Esophagus muscularis mucosa (tissue), 4 donors: ENCODE measurements at places on chromosomes 1 and 21.

- H3K4me1 ChIP-seq = no peaks in the 10 kb centered on the region
- H3K27ac ChIP-seq = no peak overlapping the region
- H3K4me3 ChIP-seq = no peak overlapping the region
- H3K27me3 ChIP-seq = peaks cover 41% of the 10 kb centered on the region
- no peak for DNase-seq
These were observed 3.1 kb downstream of the GJB4 start for GRCh38 chr1:34762474-34763141.

- no peak overlapping the region for H3K27ac ChIP-seq
- H3K4me3 ChIP-seq = no peak overlapping the region
- no peaks in the 10 kb centered on the region for H3K36me3 ChIP-seq
- no peak for DNase-seq
These were observed 75.5 kb downstream of the CAMK2N1 start for GRCh38 chr1:20410503-20410902.

DNA sequence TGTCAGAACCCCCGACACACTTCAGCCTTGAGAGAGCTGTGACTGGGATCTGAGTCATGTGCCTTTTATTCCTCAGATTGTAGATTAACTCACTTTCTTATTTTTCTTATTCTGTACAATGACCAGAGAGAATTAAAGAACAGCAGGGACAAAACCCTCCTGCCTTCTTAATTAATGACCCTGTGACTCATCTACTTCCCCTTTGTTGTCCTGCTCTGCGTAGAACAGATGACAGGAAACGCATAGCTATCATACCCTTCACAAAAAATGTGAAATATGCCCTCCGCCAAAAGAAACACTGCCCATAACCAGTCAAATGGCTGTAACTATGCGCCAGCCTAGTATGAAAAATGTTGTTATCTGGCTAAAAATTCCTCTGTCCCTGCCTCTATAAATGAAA is 9.1 kb upstream of the PADI2 start:
- peaks cover 14% of the 10 kb centered on the region for H3K4me1 ChIP-seq
- H3K27ac ChIP-seq = no peak overlapping the region
- H3K27me3 ChIP-seq = no peaks in the 10 kb centered on the region
- no peak for DNase-seq
- no peak overlapping the region for H3K4me3 ChIP-seq

GRCh38 chr21:36218691-36219090 is 62.1 kb downstream of the DOP1B start:
- DNase-seq = no peak
- no peaks in the 10 kb centered on the region for H3K27me3 ChIP-seq
- H3K4me3 ChIP-seq = no peak overlapping the region
